Esophagus muscularis mucosa (tissue), 4 donors: ENCODE measurements at places on chromosomes 2 and 18.

GRCh38 chr2:223725494-223725893 lies 111.9 kb downstream of the AP1S3 start:
- no peak for DNase-seq

GRCh38 chr2:28340312-28341202 lies 52.1 kb upstream of the FOSL2 start:
- DNase-seq = no peak

GRCh38 chr18:402129-402528 lies 98.4 kb downstream of the COLEC12 start:
- no peak for DNase-seq

DNA sequence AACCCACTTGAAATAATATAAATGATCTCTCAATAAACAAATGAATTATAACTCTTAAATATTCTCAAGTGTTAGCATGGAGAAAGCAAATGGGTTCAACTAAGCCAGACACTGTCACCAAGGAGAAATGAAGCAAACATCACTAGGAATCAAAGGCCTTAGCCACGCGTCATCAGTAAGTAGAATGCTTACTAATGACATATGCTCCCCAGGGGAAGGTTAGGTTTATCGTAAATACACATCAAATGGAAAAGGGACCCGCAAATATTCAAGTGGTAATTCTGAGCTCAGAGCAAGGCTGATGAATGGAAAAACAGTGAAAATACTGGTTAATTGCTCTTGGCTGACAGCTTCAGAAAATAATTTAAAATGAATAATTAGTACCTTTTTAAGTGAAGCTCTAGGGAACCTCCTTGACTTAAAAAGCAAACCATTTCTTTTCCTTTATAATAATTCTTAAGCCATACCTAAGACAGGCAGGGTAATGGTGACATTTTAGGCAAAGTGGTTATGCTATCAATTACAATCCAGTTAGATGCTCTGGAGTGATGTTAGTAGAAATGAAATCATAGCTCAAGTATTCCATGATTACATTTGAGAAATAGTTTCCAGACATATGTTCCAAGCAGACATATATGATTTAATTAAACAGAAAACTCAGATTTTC lies 101.5 kb downstream of the ALPK2 start:
- DNase-seq = no peak

DNA sequence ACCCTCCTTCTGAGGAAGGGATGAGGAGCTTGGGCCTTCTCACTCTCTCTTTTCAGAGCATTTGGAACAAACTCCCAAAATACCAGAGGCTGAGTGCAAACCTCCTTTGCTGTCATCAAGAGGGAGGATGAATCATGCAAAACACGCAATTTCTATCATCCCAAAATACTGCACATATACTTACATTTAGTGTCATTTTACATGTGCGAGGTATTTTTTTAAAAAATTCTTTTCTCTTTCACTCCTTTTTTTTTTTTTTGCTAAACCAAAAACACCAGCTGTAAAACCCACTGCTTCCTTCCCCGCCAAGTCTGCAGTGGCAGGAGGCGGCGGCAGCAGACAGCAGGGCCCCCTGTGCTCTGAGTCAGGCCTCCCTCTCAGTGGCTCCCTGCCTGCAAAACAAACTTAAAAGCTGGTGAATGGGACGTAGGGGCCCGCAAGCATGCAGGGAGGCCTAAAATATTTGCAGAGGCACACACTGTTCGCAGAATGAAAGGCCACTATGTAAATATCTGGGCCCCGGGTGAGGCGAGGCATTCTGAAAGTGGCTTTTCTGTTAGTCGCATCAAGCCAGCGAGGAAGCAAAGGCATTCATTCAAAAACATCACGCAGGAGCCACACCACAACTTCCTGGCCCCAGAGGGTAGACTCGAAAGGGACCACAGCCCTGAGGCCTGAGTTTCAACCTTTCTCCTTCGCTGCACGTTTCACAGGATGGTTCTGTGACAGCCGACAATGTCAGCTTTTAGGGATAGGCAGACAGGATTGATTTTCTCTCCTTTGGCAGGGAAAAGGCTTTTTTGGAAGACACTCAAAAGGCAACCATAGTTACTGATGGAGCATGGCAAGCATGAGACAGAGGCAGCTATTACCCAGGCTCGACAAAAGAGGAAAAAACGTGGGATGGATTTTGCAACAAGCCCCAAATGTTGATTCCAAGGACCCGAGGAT lies 73.4 kb downstream of the ACTR2 start:
- DNase-seq = no peak

DNA sequence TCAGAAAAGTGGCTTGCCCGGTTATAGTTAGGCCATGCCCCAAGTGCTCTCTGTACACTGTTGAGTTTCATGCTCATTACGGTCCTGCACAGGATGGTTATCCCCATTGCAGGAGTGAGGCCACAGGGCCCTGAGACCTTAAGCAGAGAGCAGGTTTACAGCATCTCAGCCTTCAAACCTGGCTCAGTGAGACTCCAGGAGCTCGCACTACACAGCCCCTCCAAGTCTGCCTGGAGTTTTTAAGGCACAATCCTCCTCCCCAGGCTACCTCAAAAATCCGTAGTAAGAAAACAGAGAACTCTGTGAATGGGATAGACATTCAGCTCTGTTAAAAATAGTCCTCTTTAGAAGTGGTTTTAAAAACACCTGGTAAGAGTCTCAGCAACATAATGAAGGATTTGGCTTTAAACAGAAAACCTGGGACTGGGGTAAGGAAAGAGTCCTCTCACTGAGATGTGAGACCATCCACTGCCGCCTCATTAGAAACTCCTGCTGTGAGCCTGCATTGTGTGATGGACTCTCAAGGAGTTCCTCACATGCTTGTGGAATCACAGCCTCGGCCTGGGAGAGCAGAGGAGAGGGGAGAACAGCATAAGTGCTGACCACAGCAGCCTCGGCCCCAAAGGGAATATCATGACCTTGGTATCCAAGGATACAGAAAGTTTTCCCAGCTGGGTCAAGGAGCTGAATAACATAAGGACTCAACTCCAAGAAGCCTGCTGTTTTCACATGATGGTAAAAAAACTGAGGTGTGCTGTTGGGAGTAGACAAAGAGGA lies 214.8 kb downstream of the ATAD2B start:
- DNase-seq = no peak

DNA sequence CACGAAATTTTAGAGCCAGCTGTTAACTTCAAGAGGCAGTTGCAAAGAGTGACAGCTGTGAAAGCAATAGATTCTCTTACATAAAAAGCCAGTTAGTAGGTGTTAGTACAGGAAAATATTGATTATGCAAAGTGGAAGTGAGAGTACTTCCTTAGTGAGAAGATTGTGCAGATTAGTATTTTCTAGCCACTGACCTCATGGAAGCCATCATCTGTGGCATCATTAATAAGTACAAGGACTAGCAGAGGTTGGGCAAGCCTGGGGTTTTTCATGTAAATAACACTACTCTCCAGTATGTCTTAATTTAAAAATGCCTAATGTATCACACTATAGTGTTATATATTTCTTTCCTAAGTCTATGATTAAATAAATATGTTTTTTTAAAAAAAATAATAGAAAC lies 166.2 kb upstream of the DTNA start:
- no peak for DNase-seq
